ENCODE measurements at places on chromosomes 3 and 15. TPM values are rescaled to one million over a fixed set of nuclear protein-coding genes. Genes with fewer than 3 reads are reported as not detected.

CCR9 gene
- polyA plus RNA-seq, result not detected

FOXL2 gene
- 0.48 TPM for polyA plus RNA-seq

GOLGA8M gene
- polyA plus RNA-seq, result 0.18 TPM

FBXW12 gene
- polyA plus RNA-seq, result not detected

PIGZ gene
- 1.0 TPM for polyA plus RNA-seq

ATP13A4 gene
- polyA plus RNA-seq, result 0.02 TPM

IQCF5 gene
- not detected for polyA plus RNA-seq

PLA2G4B gene
- polyA plus RNA-seq, result 3.8 TPM

FOXB1 gene
- not detected for polyA plus RNA-seq

PRKCD gene
- 60.1 TPM for polyA plus RNA-seq

MRPL47 gene
- polyA plus RNA-seq, result 33.3 TPM

PLAAT1 gene
- polyA plus RNA-seq, result 2.0 TPM

VIPR1 gene
- 0.77 TPM for polyA plus RNA-seq

CACNA2D2 gene
- polyA plus RNA-seq, result 0.03 TPM

ARPIN gene
- polyA plus RNA-seq, result 10.8 TPM

TF gene
- polyA plus RNA-seq, result 0.08 TPM

GATA2 gene
- 0.10 TPM for polyA plus RNA-seq

VPS33B gene
- polyA plus RNA-seq, result 13.2 TPM

SEMA3G gene
- 0.24 TPM for polyA plus RNA-seq

IL17RE gene
- 10.2 TPM for polyA plus RNA-seq

GOLGA6B gene
- polyA plus RNA-seq, result not detected

CCR5 gene
- not detected for polyA plus RNA-seq

SLC22A13 gene
- 0.14 TPM for polyA plus RNA-seq

CRTAP gene
- 143 TPM for polyA plus RNA-seq

KLHL6 gene
- 0.08 TPM for polyA plus RNA-seq

CCR3 gene
- polyA plus RNA-seq, result not detected

CD200 gene
- polyA plus RNA-seq, result 4.2 TPM

TRH gene
- polyA plus RNA-seq, result not detected

IMPG2 gene
- polyA plus RNA-seq, result 0.05 TPM

DNAJA4 gene
- polyA plus RNA-seq, result 0.18 TPM

KCNMB3 gene
- polyA plus RNA-seq, result 0.67 TPM

MESP1 gene
- polyA plus RNA-seq, result not detected

ITGA11 gene
- polyA plus RNA-seq, result 0.01 TPM

MLH1 gene
- 36.8 TPM for polyA plus RNA-seq

IL17RD gene
- polyA plus RNA-seq, result 5.4 TPM

GOLGA8G gene
- not detected for polyA plus RNA-seq

GOLGA6L7 gene
- not detected for polyA plus RNA-seq

IL12A gene
- 0.44 TPM for polyA plus RNA-seq

SPTSSB gene
- polyA plus RNA-seq, result 0.44 TPM

SH2D7 gene
- polyA plus RNA-seq, result not detected

PLIN1 gene
- polyA plus RNA-seq, result 0.08 TPM

ZNF660 gene
- 0.01 TPM for polyA plus RNA-seq

ACAN gene
- polyA plus RNA-seq, result 0.10 TPM
